ENCODE measurements at places on chromosomes 6 and 20.

GRCh38 chr6:158344534-158344933, 32.3 kb downstream of the TULP4 start:
- DNase-seq = no peak

DNA sequence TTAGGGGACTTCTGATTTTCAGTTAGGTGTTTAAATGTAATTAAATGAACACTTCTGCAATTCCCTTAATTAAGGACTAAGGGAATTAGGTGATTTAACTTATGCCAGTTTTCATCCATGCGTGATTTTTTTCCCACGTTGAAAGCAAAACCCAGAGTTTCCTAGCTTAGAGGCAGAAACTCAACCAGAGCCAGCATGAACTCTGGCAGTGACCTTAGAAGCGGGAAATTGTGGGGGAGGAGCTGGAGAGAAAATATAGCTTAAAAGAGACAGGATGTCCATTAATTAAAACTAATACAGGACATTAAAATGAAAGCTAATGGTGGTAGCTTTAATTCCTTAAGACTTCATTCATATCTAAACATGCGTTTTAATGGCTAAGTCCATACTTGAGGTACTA, 41.6 kb downstream of the IYD start:
- no peak for DNase-seq

DNA sequence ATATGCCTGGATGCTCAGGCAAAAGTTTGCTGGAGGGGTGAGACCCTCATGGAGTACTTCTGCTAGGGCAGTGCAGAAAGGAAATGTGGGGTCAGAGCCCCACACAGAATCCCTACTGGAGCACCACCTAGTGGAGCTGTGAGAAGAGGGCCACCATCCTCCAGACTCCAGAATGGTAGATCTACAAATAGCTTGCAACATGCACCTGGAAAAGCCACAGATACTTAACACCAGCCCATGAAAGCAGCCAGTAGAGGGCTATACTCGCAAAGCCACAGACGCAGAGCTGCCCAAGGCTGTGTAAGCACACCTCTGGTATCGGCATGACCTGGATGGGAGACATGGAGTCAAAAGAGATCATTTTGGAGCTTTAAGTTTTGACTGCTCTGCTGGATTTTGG, 60.7 kb upstream of the GJE1 start:
- DNase-seq = no peak

- no peak for DNase-seq
Observed at GRCh38 chr6:167744681-167745669, 81.7 kb upstream of the AFDN start.

Measured in DMS153 (cell line).